ENCODE measurements at places on chromosomes 16 and 17. TPM values are rescaled to one million over a fixed set of nuclear protein-coding genes. Genes with fewer than 3 reads are reported as not detected.
A peak's percentile ranks its signal among the peaks of the same experiment; 100 is the strongest.

DNA sequence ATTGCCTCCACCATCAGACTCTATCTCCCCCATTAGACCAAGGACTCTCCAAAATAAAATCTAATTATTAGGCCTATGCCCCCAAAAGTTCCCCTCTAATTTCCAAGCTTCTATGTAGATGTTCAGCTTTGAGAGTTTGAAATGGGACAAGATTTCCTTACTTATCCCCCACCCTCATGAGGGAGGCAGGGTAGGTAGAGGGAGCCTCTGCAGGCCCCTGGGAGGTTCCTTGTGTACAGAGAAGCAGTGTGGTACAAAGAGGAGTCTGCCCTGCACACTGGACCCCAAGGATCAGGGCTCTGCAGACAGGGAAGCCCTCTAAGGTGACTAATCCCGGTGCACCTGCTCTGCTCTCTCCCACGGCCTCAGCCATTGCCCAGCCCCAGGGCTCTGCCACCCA lies 2.5 kb downstream of the KRT17 start:
- no peak for DNase-seq

DNA sequence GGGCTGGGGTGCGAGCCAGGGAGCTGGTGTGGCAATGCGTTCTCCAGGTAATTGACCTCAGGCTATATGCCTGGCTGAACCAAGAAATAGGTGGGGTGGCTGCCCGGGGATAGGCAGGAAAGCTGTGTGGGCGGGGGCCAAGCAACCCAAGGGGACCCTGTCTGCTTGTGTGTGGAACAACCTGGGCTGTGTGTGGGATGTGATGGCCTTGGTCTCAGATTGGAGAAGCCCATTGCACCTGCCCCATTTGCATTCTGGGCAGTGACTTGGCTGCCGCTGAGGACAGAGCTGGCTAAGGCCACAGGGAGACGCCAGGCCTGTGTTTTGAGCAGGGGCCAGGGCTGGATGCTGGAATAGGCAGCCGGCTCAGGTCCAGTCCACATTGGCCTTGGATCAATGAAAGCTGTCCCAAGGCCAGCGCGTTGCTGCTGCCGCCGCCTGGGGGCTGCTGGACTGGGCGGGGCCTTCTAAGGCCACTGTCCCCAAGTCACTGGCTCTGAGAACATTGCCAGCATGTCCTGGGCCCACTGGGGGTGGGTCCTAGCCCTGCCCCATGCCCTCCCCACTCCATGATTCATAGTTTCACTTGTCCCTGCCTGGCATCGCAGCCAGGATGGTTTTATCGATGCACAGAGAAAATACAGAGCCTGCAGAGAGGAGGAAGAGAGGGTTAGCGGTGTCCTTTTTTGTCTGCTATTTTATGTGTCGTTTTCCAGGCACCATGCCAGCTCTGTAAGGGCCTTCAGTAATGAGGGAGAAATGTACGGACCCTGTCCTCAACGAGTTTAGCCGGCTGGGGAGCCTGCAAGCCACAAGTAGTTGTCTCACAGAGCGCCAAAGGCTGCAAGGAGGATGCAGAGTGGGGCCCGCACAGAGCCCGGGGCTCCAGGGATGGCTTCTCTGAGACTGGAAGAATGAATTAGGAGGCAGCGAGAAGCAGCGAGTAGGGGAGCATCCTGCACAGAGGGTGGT lies 43.9 kb downstream of the NKD1 start:
- no peak for DNase-seq

GRCh38 chr17:48605409-48605919 lies 678 bp upstream of the HOXB6 start:
- DNase-seq, result no peak

IGFALS gene
- total RNA-seq, result 0.70 TPM

DNA sequence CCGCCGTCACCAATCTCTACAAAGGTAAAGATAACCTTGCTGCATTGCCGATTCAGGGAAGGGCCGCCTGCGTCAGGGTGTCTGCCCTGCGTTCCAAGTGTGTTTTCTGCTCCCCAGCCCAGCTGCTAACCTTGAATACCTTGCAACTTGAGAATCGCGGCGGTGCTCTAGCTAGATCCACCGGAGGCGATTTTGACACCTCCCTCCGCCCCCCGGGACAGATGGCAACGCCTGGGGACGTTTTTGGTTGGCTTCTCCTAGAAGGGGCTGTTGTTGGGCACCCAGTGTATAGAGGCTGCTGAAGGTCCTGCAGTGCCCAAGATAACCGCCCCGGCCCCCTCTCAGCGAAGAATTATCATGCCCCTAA lies 1.5 kb downstream of the HAPSTR1 start:
- no peak for DNase-seq

DOC2B gene
- not detected for total RNA-seq

DNA sequence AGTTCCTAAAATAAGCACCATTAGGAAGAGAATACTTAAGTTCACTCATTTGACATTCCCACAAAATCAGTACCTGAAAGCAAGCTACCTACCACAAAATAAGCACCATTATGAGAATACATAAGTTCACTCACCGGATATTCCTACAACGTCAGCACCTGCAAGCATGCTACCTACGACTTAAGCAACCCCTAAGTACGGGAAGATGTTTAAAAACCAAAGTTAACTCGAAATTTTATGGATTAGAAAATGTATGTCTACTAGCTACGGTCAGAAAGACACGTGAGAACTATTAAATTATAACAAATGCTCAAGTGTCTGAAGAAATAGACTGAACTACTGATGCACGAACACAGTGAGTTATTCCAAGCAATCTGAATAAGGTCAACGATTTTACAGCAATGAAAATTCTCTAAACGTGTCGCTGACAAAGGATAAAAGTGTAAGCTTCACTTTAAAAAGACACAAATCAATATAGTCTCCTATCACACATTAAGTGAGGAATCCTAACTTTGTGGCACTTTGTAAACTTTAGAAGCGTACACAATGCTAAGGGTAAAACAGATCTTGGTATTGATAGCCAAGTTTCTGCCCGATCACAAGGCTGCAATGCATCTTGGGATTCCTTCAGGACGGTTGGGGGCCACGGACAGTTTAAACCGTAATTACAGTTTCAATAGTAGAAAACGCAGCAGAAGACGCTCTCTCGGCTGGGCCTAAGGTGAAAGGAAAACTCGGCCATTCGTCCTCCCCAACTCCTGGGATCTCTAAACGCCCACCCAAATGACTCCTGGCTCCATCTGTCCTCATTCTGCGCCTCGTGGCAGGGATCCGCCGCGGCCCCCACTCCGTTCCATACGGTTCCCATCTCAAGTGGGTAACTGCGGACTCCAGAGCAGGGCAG lies 1.3 kb downstream of the GSPT1 start:
- DNase-seq, result peak; percentile 74

GRCh38 chr16:31080035-31080629 lies 5.9 kb downstream of the ZNF646 start:
- DNase-seq, result no peak

KRTAP9-8 gene
- not detected for total RNA-seq

DNA sequence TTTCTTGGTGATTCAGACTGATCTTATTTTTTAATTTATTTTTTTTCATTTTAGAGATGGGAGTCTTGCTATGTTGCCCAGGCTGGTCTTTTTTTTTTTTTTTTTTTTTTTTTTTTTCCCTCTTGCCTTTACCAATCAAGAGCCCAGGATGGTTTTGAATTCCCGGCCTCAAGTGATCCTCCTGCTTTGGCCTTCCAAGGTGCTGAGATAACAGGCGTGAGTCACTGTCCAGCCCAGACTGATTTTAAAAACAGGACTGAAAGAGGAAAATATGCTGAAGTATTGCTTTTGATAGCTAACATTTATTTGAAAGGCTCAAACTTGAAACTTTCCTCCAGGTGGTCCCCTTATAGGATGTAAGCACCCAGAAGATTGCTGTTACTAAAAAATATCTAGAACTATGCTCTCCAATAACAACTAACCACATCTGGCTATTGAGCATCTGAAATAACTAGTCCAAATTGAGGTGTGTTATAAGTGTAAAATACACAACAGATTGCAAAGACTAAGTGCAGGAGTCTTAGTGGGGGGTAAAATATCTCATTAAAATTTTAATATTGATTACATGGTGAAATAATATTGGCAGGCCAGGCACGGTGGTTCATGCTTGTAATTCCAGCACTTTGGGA lies 15.8 kb upstream of the BRIP1 start:
- DNase-seq, result no peak

DNA sequence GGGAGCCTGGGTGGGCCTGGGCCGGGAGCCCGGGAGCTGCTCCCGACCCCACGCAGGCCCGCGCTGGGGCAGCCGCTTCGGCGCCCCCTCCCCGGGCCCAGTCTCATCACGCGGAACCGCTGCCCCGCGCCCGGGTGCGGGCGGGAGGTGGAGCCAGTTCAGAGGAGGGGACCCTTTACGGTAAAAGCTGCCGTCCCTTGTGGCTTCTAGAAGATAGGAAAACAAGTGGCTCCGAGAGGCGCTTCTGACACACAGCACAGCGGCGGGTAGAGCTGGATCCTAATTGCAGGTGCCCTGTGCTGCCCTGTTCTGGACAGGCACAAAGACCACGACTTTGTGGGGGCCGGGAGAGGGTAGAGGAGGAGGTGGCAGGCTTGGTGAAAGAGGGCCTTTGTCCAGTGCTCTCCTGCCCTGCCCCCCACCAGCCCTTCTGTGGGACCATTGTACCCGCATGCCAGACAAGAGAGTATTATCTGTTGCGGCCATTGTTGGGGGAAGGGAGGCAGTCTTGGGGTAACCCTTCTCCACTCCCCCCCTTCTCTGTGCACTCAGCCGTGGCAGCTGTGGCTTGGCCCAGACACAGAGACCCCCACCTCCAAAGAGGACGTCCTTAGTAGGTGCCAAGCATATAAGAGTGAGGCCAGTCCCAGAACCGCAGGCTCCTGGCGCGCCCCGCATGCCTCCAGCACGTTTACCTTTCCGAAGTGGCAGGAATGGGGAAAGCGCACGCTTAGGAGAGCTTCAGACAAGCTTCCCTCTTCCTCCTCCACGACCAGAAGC lies 736 bp downstream of the CNP start:
- peak; percentile 57 for DNase-seq

- no peak for DNase-seq
Measured at GRCh38 chr16:72850853-72851252, 197.1 kb downstream of the ZFHX3 start.

- no peak for DNase-seq
Measured at GRCh38 chr17:19905502-19905901, 37.8 kb upstream of the ULK2 start.

C1QTNF1 gene
- total RNA-seq, result not detected

LGALS3BP gene
- 4.2 TPM for total RNA-seq

DNA sequence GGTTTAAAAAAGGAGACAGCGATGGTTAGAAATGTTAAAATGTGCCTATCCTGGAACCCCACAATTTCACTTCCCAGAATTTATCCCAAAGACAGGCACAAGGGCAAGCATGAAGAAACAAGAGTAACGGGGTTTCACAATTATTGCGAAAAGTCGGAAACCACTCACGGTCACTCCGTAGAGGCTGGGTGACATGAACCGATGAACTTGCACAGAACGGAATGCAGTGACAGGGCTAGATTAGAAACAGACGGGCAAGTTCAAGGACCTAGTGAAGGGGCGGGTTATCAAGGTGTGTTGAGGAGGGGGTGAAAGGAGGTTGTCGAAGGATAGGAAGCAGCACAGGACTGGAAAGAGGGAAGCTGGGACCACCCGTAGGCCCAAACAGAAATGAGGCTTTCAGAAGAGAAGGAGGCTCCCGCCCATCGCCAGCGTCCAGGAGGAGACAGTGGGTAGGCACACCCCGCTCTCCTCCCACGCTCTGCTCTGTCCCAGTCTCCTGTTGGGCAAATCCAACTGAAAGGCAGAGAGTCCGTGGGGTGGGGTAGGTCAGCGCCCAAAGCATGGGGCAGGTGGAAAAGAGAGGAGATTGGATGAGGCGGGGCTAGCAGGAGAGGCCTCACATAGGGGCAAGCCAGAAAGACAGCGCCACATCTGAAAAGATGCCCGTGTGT lies 47.4 kb upstream of the JPH3 start:
- no peak for DNase-seq
